Upper lobe of right lung (tissue), 1 donor: ENCODE measurements at places on chromosomes 6 and 20. TPM values are rescaled to one million over a fixed set of nuclear protein-coding genes. Genes with fewer than 3 reads are reported as not detected.

GRCh38 chr6:9233686-9234085, 798.3 kb upstream of the SLC35B3 start:
- H3K27ac ChIP-seq = no peak overlapping the region
- no peaks in the 10 kb centered on the region for H3K4me1 ChIP-seq
- no peaks in the 10 kb centered on the region for H3K27me3 ChIP-seq
- no peaks in the 10 kb centered on the region for H3K36me3 ChIP-seq

GRCh38 chr6:66662196-66662595, 955.2 kb upstream of the EYS start:
- no peaks in the 10 kb centered on the region for H3K4me1 ChIP-seq
- H3K27ac ChIP-seq = no peak overlapping the region
- H3K36me3 ChIP-seq = no peaks in the 10 kb centered on the region
- no peak overlapping the region for H3K4me3 ChIP-seq
- no peak for DNase-seq
- H3K27me3 ChIP-seq = no peaks in the 10 kb centered on the region

DNA sequence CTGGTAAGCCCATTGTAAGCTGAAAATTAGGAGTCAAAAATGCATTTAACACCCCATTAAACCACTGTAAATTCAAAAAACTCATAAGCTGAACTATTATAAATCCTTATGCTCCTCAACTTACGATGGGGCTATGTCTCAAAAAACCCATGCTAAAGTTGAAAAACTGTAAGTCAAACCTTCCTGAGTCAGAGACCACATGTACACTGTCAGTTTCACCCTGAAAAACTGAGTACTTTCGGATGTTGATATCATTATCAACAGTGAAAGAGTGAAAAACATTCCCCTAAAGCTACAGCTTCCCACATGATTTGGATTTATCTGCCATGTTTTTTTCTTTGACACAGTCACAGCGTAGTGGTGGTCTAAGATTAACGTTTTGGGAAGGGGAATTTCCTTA, 14.2 kb downstream of the RAB23 start:
- DNase-seq = no peak
- no peaks in the 10 kb centered on the region for H3K27me3 ChIP-seq
- no peaks in the 10 kb centered on the region for H3K4me1 ChIP-seq
- H3K4me3 ChIP-seq = no peak overlapping the region

- H3K4me1 ChIP-seq = no peaks in the 10 kb centered on the region
- peaks cover 4% of the 10 kb centered on the region for H3K27me3 ChIP-seq
- no peaks in the 10 kb centered on the region for H3K36me3 ChIP-seq
These were observed 444.7 kb upstream of the MAP3K7 start for GRCh38 chr6:91031581-91031980.

GRCh38 chr20:38987777-38988176, 25.6 kb downstream of the DHX35 start:
- peaks cover 16% of the 10 kb centered on the region for H3K4me1 ChIP-seq
- no peak overlapping the region for H3K4me3 ChIP-seq
- H3K27me3 ChIP-seq = no peaks in the 10 kb centered on the region
- H3K36me3 ChIP-seq = peaks cover 24% of the 10 kb centered on the region

GRCh38 chr6:14819001-14819400, 426.9 kb upstream of the JARID2 start:
- no peak overlapping the region for H3K4me3 ChIP-seq
- no peak overlapping the region for H3K27ac ChIP-seq

- H3K27me3 ChIP-seq = no peaks in the 10 kb centered on the region
- H3K4me3 ChIP-seq = no peak overlapping the region
- H3K4me1 ChIP-seq = no peaks in the 10 kb centered on the region
- no peak overlapping the region for H3K27ac ChIP-seq
- no peaks in the 10 kb centered on the region for H3K36me3 ChIP-seq
These were observed 440.9 kb downstream of the BTBD3 start for GRCh38 chr20:12358655-12359009.

DNA sequence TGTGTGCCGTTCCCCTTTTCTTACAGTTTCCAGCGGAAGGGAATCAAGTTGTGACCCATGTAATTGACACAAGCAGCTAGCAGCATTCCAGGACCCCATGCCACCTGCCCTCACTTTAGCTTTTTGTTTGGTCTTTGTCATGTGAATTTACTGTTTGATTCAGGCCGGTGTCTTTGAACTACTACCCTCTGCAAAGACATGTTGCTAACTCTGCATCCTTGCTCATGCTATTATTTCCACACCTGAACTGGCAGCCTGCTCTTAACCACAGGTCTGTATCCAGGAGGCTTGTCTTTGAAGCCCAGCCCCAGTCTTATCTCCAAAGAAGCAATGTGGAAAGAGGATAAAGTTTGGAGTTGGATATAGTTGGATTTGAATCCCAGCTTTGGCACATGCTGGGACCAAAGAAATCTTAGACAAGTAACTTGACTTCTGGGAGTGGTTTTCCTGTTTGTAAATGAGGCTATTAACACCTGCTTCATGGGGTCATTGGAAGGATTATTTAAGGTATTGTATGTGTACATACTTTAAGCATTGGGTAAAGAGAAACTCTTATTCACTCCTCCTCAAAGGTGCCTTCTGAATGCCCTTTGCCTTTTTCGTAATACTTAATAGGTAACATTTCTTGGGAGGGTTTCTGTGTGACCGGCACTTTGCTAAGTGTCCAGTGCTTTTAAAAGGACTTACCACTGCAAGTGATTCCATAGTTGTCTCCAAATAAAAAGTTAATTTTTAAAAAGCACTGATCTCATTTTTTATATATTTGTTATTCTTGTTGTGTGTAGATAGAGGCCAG, 52.4 kb downstream of the RALY start:
- no peaks in the 10 kb centered on the region for H3K36me3 ChIP-seq
- H3K27me3 ChIP-seq = no peaks in the 10 kb centered on the region
- H3K4me3 ChIP-seq = no peak overlapping the region
- H3K27ac ChIP-seq = no peak overlapping the region
- DNase-seq = no peak

DNA sequence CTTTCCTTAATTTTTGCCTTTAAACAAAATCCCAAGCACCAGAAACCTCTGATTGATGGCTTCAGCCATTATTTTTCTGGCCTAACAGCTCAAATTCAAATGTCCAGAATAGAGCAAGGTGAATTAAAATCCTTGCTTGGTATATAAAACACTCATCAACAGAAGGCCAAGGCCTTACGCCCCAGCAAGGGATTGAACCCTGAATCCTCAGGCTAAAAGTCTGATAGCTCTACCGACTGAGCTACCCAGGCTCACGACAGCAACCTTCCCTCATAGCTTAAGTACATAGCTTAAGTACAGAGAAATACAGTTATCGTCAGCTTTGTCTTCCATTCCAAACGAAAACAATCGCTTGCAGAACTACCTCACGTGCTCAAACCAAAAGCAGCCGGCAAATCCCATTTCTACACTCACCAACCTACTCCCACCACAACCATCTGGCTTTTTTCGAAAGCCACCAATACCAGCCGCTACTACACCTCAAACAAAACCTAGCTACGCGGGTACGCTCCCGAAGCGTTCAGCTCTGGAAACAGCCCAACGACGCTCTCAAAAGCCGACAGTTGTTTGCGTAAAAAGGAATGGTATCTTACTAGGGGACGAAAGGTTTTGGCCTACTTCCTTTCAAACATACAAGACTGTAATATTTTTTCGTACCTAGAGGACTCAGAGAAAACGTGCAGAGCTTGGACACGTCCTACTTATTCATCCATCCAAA, 167.5 kb downstream of the GPX5 start:
- H3K36me3 ChIP-seq = no peaks in the 10 kb centered on the region
- no peak for DNase-seq
- H3K4me3 ChIP-seq = no peak overlapping the region
- H3K27me3 ChIP-seq = peaks cover 60% of the 10 kb centered on the region
- H3K4me1 ChIP-seq = no peaks in the 10 kb centered on the region

The TPD52L1 gene
- total RNA-seq = 24.5 TPM

The VSX1 gene
- total RNA-seq = not detected

The RAET1L gene
- not detected for total RNA-seq

The BNIP5 gene
- total RNA-seq = not detected
